SJSA1 (cell line): ENCODE measurements at places on chromosomes 3 and 15.

DNA sequence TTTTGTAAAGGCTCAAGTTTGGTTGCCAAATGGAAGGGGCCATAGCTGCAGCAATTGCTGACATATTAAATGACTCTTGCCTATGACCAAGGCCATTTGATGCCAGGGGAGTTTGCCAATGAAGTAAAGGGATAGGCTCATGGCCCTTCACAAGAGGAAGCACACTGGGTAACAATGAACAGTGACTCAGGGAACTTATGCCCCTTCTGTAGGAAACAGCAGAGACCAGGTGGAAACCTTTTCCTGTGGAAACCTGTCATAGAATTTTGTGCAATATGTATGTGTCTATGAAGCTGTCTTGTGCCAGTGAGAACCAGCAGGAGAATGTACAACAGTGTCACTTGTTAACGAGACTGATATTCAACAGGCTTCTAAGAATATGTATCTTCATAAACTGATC lies 25.4 kb upstream of the AVEN start:
- H3K4me3 ChIP-seq: no peak overlapping the region
- no peaks in the 10 kb centered on the region for H3K36me3 ChIP-seq
- no peak for DNase-seq

GRCh38 chr3:100556673-100557310 lies 52.6 kb upstream of the ADGRG7 start:
- H3K27ac ChIP-seq: no peak overlapping the region
- DNase-seq: peak; percentile 19
- no peaks in the 10 kb centered on the region for H3K27me3 ChIP-seq

GRCh38 chr15:58551764-58552504 lies 120.1 kb downstream of the LIPC start:
- H3K4me1 ChIP-seq: peaks cover 42% of the 10 kb centered on the region
- H3K36me3 ChIP-seq: no peaks in the 10 kb centered on the region
- peak overlapping the region; percentile 93 for H3K27ac ChIP-seq
- DNase-seq: peak; percentile 93

- peaks cover 35% of the 10 kb centered on the region for H3K4me1 ChIP-seq
- no peak for DNase-seq
- H3K36me3 ChIP-seq: peaks cover 25% of the 10 kb centered on the region
- H3K4me3 ChIP-seq: no peak overlapping the region
- no peak overlapping the region for H3K27ac ChIP-seq
Measured at GRCh38 chr15:101240358-101240757, 11.5 kb downstream of the CHSY1 start.

DNA sequence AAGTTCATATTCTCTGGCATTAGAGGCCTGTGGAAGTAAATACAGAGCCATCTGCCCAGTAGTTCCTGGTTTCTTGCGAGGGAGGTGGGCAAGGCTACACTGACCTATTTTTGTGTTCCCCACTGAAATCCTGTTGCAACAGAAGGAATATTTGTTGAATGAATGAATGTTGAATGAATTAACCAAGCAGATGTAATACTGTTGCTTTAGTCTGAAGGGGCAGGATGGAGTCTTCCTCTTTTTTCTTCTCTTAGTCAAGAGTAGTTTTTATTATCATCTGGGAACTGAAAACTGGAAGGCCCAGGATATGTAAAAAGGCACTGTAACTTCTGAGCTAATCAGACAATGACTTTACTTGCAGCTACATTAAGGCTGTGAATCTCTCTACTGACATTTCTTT lies 17.1 kb downstream of the BLOC1S6 start:
- H3K27me3 ChIP-seq: no peaks in the 10 kb centered on the region
- no peak overlapping the region for H3K4me3 ChIP-seq
- H3K4me1 ChIP-seq: no peaks in the 10 kb centered on the region
- no peak for DNase-seq
- peaks cover 36% of the 10 kb centered on the region for H3K36me3 ChIP-seq

- H3K27ac ChIP-seq: no peak overlapping the region
- H3K4me1 ChIP-seq: no peaks in the 10 kb centered on the region
- no peak for DNase-seq
- H3K36me3 ChIP-seq: no peaks in the 10 kb centered on the region
- no peaks in the 10 kb centered on the region for H3K27me3 ChIP-seq
Measured at GRCh38 chr15:96122077-96123027, 208.1 kb upstream of the NR2F2 start.

GRCh38 chr3:193732391-193732790 lies 139.4 kb downstream of the OPA1 start:
- H3K4me3 ChIP-seq: no peak overlapping the region
- no peaks in the 10 kb centered on the region for H3K27me3 ChIP-seq

DNA sequence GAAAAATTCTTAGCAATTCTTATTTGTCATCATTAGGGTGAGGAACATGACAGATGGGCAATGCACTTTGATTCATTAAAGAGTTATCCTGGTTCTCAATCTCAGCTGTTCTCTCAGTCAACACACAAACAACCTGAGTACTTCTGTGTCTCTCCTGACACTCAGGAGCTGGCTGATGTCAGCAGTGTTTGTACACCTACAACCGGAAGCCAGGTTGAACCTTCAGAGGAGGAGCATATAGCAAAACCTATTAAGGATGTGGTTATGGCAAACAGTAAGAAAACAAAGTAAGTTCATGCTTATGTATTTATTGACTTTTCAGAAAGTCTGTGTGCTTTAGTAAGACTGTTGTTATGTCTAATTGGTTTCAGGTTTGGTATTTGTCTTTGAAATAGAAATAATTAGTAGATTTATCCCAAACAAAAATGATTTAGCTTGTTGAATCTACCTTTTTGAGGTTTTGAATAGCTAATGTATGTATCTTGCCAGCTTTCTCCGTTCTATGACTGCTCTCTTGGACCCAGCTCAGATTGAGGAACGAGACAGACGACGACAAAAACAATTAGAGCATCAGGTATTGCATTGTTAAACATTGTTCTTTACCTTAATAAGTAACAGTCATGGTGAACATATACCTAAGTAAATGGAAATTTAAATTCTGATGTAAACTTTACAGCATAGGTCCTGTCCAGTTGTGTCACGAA lies 36.6 kb downstream of the CCDC66 start:
- no peak overlapping the region for H3K4me3 ChIP-seq
- peaks cover 10% of the 10 kb centered on the region for H3K36me3 ChIP-seq

DNA sequence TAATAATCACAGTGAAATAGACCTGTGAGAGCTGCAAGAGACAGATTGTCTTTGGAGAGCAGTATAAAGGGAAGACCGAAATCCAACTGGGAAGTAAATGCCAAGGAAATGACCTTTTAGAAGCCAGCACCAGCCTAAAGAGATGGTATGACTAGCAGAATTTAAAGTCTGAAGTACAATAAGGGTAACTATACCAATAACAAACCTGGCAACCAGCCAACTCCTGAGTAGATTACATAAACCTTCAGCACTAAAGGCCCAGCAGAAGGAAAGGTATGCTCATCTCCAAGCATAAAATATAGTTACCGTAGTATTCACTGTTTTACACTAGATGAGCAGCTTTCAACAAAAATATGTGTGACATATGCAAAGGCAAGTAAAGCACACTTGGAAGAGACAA lies 155.1 kb upstream of the SATB1 start:
- no peak overlapping the region for H3K27ac ChIP-seq
- H3K4me3 ChIP-seq: no peak overlapping the region
- no peaks in the 10 kb centered on the region for H3K27me3 ChIP-seq
- no peak for DNase-seq
- H3K4me1 ChIP-seq: no peaks in the 10 kb centered on the region
- no peaks in the 10 kb centered on the region for H3K36me3 ChIP-seq

DNA sequence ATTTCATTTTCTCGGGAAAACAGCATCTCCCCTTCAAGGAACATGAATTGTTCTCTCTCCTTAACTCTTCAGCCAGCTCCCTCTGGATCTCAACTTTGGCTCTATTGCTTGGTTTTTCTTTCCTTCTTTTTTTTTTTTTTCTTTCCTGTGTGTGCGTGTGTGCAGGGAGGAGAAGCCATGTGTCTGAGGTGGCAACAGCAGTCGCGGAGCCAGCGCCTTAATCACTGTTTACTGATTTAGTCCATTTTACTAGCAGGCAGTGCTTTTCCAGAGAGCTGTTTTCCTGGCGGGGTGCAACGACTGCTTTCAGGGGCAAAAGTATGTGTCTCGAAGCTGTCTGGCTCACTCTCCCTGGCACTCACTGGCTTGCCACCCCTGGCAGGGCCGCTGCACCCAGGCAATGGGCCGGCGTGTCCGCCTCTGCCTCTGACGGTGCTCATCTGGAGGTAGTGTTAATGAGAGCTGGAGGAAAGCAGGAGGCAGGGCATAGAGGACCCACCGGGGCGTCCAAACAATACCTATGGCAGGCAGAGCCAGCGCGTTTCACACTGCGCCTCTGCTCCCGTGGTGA lies 835.4 kb upstream of the NR2F2 start:
- no peaks in the 10 kb centered on the region for H3K27me3 ChIP-seq
- H3K27ac ChIP-seq: no peak overlapping the region
- no peak for DNase-seq
- no peak overlapping the region for H3K4me3 ChIP-seq
- H3K36me3 ChIP-seq: no peaks in the 10 kb centered on the region
- no peaks in the 10 kb centered on the region for H3K4me1 ChIP-seq

GRCh38 chr15:48361685-48362084 lies 30.5 kb downstream of the DUT start:
- H3K4me1 ChIP-seq: peaks cover 23% of the 10 kb centered on the region
- DNase-seq: peak; percentile 48
- H3K27ac ChIP-seq: peak overlapping the region; percentile 48
- H3K27me3 ChIP-seq: no peaks in the 10 kb centered on the region

GRCh38 chr3:20760981-20761380 lies 575.0 kb upstream of the SGO1 start:
- H3K27ac ChIP-seq: no peak overlapping the region
- H3K36me3 ChIP-seq: no peaks in the 10 kb centered on the region
- H3K27me3 ChIP-seq: no peaks in the 10 kb centered on the region
- no peak overlapping the region for H3K4me3 ChIP-seq

- H3K36me3 ChIP-seq: no peaks in the 10 kb centered on the region
- DNase-seq: no peak
- peaks cover 19% of the 10 kb centered on the region for H3K27me3 ChIP-seq
- no peaks in the 10 kb centered on the region for H3K4me1 ChIP-seq
- H3K4me3 ChIP-seq: no peak overlapping the region
Measured at GRCh38 chr15:72382146-72382545, 6.3 kb upstream of the HEXA start.

DNA sequence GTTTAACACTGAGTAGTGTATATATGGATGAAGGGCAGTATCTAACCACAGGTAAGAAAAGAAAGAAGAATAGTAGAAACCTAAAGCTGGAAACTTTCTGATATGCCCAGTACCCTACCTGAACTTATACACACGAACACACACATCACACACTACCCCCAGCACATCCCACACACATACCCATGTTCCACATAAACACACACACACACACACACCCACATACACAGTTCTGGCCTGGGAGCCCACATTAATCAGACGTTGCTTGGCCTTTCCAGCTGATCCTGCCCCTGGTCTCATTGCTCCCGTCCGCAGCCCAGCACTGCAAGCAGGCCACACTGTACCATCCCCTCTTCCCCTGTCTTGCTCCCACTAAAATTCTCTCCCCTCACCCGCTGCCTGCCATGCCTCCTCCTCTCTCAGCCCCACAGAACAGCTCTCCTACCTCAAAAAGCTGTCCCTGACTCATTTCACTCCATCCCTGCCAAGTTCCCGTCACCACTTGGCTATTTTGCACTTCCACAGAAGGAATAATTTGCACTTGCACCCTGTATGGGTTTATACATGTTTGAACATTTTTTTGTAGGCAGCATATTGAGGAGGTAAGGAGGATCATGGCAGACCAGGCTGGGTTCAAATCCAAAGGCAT lies 185.8 kb upstream of the PPP2R3A start:
- no peaks in the 10 kb centered on the region for H3K4me1 ChIP-seq
- no peak overlapping the region for H3K4me3 ChIP-seq
- H3K27ac ChIP-seq: no peak overlapping the region
- no peaks in the 10 kb centered on the region for H3K27me3 ChIP-seq

- H3K4me3 ChIP-seq: no peak overlapping the region
- no peak overlapping the region for H3K27ac ChIP-seq
Measured at GRCh38 chr15:68485721-68486360, 53.9 kb upstream of the ITGA11 start.

DNA sequence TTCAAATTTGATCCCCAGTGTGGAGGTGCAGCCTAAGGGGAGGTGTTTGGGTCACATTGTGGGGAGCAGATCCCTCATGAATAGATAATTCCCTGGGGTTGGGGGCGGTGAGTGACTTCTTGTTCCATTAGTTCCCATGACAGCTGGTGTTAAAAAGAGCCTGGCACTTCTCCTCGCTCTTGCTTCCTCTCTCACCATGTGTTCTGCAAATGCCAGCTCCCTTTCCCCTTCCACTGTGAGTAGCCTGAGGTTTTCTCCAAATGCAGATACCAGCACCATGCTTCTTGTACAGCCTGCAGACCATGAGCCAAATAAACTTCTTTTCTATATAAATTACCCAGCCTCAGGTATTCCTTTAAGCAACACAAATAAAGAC lies 23.1 kb downstream of the RIOX2 start:
- H3K27me3 ChIP-seq: no peaks in the 10 kb centered on the region
- H3K4me3 ChIP-seq: no peak overlapping the region
- peaks cover 65% of the 10 kb centered on the region for H3K36me3 ChIP-seq

DNA sequence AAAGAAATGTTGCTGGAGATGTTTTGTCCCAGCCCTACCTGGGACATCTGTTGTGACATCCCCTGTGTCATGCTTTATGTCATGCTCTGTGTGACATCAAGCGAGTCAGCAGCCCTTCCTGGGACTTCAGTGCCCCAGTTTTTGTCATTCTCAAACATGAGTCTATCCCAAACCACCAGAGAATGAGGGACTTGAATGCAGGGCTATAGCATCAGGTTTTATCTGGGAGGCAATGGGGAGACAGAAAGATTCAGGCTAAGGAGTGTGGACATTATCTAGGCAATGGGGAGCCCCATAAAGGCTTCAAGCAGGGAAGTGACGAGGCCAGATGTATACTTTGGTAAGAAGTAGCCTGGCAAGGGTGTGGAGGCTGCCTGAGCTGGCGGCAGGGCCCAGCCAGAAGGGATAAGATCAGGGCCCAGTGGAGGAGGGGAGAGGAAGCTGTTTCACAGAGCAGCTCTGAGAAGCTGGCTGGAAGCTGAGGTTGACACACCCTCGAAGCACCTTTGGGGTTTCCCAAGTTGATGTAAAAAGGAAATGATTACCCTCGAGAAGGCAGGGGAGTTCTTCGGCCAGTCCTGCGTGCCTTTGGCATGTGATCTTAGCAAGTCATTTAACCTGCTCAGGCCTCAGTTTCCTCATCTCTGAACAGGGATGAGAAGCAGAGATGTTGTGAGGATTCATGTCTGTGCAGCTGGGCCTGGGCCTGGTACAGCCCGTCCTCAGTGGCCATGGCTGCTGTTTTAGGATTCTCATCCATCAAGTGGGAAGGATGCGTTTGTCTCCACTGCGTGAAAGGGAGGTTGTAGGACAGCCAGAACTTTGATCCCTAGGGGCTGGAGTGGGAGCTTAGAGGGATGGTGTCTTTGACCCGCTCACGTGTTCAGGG lies 34.3 kb downstream of the IRAK2 start:
- peaks cover 12% of the 10 kb centered on the region for H3K36me3 ChIP-seq
- H3K4me1 ChIP-seq: peaks cover 24% of the 10 kb centered on the region
- no peaks in the 10 kb centered on the region for H3K27me3 ChIP-seq
- H3K4me3 ChIP-seq: no peak overlapping the region
- DNase-seq: no peak
